Ammon's horn (tissue), 1 donor: ENCODE measurements at places on chromosomes 2 and 18.

- DNase-seq, result no peak
These were observed 115.5 kb downstream of the ICOS start for GRCh38 chr2:204051984-204052556.

DNA sequence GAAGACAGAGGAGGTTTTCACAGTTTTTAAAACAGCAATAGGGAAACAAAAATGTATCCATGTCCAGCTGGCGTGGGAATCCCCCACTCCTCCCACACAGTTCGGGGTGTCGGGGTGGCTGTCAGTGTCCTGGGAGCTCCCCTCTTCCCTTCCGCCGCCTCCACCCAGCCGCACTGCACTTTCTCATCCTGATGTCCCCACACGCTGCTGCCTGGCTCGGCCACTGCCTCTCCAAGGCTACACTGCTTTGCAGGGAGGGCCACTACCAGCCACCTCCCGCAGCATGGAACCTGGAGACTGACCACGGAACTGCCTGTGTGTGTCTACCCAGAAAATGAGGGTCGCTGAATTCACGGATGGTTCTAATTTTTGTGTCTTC lies 138.7 kb upstream of the CTDP1 start:
- DNase-seq, result no peak

GRCh38 chr2:15668611-15669305 lies 77.1 kb downstream of the DDX1 start:
- no peak for DNase-seq

DNA sequence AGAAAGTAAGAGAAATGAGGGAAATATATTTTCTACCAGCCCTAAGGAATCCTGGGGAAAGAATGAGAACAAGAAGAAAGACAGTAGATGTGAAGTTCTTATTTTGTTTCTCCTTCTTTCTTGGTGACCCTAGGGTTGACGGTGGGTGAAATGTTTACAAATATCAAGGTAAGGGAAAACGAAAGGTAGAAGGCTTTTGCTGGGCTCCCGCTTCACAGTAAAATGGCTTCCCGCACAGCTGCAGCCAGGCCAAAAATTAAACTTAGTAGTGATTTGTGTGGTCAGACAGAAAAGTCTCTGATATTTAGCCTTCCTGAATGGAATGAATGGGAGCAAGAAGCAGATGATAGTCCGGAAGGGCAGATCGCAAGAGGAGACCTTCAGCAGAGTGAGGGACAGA lies 99.1 kb upstream of the COL3A1 start:
- DNase-seq, result no peak

GRCh38 chr2:60498816-60499429 lies 54.5 kb downstream of the BCL11A start:
- DNase-seq, result no peak

GRCh38 chr18:37529863-37530262 lies 35.7 kb downstream of the CELF4 start:
- DNase-seq, result no peak

DNA sequence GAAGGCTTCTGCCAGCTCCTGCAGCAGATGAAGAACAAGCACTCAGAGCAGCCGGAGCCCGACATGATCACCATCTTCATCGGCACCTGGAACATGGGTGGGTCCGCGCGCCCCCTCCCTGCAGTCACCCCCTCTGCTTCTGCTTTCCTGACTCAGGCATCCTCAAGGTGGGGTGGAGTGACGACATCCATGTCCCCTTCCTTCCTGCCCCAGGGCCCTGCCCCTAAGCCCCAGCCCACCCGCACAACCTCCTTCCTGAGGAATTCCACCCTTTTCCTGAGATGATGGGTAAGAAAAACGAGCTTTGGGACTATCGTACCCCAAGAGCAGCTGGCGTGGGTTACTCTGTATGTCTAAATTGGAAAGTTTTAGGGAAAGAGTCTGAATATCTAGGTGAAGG lies 89.7 kb upstream of the ATG16L1 start:
- no peak for DNase-seq

GRCh38 chr2:17441055-17441771 lies 77.0 kb downstream of the RAD51AP2 start:
- no peak for DNase-seq

DNA sequence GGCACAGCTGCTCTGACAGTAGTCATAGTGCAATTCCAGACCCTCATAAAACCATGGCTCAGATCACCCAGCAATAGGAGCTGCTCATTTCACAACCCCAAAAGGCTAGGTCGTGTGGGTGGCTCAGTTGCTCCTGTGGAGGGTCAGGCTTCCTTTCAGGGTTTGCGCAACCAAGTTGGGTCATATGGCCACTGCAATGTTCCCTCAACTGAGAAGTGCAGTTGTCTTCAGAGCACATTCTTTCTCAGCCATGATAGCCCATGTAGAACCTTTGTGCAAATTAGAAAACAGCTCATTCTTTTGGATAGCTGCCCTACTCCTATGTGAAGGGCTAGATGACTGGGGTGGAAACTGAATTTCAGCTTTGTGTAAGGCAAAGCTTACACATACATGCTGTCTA lies 3.2 kb downstream of the SERPINB13 start:
- no peak for DNase-seq

DNA sequence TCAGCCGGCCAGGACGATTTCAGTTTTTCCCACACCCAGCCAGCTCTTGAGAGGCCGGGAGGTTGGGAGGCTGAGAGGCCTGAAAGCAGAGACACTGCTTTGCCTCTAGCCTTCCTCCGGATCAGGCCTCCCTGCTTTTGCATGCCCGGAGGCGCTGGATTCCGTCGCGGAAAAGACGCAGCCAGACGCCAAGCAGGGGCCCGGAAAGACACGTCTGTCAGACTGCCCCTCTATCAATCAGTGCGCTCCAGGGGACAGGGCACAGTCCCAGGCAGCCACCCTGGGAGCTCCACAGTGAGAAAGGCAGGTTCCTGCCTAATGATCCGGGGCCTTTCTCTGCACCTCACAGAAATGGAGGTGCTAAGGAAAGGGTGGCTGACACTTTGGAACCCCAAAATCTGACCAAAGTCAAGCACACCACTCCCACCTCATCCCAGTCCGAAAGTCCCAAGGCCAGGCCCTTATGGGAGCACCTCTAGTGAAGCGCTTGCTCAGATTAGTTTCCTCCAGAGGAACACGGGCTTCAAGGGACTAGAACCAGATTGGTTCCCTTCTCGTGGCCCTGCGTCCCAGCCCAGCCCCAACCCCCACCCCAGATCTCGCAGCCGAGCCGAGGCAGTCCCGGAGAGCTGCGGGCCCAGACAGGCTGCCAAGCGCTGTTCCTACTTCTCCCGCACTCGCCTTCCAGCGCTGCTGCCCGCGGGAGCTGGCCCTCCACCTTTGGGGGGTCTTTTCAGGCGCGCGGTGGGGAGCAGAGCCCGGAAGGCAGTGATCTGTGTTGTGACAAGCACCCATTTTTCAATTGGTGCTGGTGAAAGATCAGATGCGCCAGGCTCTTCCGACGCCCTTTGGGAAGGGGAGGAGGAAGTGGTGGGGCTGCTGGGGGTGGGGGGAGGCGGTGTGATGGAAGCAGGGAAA lies 5.0 kb downstream of the DLX1 start:
- DNase-seq, result no peak

DNA sequence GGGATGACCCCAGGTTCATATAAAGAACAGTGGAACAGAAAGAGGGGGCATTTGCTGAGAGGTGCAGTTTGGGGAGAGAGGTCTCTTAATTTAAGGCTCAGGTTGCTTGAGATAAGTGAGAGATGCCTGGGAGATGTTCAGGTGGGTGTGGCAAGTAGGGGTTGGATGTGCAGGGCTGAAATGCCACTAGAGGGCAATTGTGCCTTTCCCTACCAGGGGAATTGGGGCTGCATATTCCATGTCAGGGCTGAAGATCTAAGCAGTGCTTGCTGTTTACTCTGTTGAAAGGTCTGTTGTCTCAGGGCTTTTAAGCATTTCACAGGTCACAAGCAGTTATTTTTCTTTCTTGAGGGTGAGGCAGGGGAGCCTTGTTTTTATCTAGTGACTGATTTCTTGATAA lies 7.8 kb downstream of the CCDC85A start:
- peak; percentile 77 for DNase-seq

DNA sequence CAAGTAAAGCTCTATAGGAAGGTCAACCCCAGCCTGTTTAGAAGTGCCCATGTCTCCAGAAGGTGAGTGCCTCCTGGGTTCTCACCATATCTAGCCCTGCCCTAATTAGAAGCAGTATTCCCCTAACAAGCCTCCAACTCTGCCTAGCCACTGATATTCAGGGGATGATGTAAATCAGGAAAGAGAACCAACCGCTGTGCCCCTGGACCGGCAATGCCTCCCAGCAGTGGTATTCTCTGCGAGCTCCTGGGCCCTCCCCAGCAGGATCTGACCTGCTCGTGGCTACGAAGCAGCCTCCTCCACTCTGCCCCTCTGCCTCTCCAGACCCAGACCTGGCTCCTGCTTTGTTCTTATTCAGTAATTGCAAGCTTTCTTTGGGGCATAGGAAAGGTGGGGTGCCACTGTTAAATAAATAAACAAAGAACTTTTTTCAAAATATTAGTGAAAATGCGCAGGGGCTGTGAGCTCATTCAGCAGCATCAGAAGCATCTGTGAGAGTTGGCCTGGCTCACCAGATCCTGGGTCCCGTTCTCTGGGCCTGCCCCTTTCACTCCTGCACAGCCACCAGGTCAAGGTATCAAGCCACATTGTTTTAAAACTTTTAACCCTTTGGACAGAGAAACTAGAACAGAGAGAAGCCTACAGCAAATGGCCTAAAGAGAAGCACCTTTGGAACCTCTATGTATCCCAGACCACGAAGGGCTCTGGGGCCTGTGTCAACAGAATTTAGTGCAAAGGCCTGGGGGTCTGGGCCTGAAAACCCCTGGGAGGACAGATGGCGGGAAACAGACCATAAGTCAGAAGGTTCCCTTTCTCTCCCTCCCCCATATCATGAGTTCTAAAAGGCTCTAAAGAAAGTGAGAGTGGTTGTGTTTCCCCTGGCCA lies 11.9 kb downstream of the MREG start:
- no peak for DNase-seq

DNA sequence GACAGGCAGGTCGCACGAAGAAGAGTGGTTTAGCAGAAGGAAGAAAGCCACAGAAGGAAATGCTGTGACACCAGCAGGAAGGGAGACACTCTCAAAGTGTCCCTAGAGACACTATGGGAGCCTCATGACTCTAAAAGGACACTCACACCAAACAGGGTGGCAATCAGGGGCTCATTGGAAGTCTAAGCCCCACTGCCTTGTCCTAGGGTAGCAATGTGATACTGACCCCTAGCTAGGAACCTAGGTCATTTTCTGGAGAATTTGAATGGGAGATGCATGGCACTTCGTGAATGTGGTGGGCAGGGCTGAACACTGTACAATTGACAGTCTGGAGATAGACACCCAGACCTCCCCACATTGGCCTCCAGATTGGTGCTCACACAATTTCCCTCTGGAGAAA lies 385.0 kb downstream of the EIPR1 start:
- DNase-seq, result no peak

DNA sequence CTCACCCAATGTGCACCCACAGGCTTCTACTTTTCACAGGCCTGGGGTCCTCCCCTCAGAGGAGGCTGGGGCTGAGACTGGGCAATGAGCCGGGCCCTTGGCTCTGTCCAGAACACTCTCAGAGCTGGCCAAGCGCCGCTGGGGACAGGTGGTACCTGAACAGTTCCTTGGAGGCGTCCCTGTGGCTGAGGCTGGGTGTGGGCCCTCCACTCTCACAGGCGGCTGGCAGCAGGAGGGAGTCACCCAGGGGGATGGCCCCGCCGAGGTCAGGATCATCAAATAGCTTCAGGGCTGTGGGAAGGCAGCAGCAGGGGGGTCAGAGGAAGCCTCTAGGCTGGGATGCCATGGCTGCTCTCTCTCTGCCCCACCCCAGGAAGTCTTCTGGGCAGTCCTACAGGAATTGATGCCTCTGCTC lies 27.1 kb downstream of the HS1BP3 start:
- DNase-seq, result no peak

GRCh38 chr2:37671816-37672103 lies 318 bp upstream of the CDC42EP3 start:
- DNase-seq, result no peak

GRCh38 chr2:74760875-74761630 lies 72.9 kb upstream of the HK2 start:
- peak; percentile 43 for DNase-seq
